ENCODE measurements at places on chromosomes 7 and 10. TPM values are rescaled to one million over a fixed set of nuclear protein-coding genes. Genes with fewer than 3 reads are reported as not detected.

The FGFR2 gene
- not detected for total RNA-seq

The METTL27 gene
- total RNA-seq = 0.90 TPM

The MYOF gene
- 33.2 TPM for total RNA-seq

The AKR1C3 gene
- 0.34 TPM for total RNA-seq

The HHEX gene
- 0.46 TPM for total RNA-seq

The HOXA3 gene
- not detected for total RNA-seq

The ANKRD61 gene
- total RNA-seq = 0.25 TPM
